HS-27A (cell line): ENCODE measurements at places on chromosomes 12 and 14.
A peak's percentile ranks its signal among the peaks of the same experiment; 100 is the strongest.

- DNase-seq: no peak
Observed at GRCh38 chr12:53983568-53983949, 1.4 kb upstream of the HOXC10 start.

- no peak for DNase-seq
Observed at GRCh38 chr14:50395448-50395847, 1.2 kb downstream of the CDKL1 start.

- no peak for DNase-seq
Observed at GRCh38 chr14:59301354-59301753, 112.9 kb downstream of the DAAM1 start.

DNA sequence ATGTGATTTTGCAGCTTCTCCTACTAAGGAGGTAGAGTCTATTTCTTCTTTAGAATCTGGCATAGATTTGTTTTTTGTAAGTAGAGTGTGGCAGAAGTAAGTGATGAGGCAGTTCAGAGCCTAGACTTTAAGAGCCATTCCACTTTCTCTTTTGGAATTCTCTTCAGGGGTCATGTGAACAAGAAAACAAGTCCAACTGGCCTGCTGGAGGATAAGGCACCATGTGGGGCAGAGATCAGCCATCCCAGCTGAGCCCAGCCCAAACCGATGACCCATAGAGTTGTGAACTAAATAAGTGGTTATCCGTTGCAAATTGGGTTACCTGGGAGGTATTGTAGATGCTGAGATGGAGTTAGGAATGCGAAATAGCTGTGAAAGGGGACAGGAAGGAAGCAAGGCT is 60.3 kb upstream of the TBPL2 start:
- no peak for DNase-seq

- DNase-seq: no peak
Observed at GRCh38 chr14:77018785-77019184, 9.7 kb downstream of the IRF2BPL start.

GRCh38 chr14:59356312-59356711 is 108.9 kb downstream of the GPR135 start:
- DNase-seq: no peak

DNA sequence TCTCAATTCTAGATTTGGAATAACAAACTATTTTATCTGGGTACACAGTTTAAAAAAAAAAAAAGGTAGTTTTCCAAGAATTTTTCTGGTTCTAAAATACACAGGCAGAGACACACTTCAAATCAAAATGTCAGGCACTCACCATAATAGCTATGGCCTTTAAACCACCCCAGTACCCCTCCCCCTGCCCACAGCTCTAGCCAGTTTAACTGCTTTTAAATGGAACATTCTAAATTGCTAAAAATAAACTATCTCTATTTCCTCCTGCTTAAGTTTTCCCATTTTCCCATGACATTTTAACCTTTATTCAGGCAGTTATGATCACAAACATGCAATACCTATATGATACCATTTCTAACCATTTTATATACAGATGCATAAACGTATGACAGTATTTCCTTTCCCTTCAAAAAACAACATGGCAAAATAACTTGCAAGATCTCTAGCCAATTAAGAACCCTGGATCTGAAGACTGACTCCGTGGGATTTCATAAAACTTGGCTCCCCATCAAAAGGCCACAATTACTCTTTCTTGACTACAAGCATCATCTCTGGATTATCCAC is 46.3 kb downstream of the PPP2R5E start:
- no peak for DNase-seq

DNA sequence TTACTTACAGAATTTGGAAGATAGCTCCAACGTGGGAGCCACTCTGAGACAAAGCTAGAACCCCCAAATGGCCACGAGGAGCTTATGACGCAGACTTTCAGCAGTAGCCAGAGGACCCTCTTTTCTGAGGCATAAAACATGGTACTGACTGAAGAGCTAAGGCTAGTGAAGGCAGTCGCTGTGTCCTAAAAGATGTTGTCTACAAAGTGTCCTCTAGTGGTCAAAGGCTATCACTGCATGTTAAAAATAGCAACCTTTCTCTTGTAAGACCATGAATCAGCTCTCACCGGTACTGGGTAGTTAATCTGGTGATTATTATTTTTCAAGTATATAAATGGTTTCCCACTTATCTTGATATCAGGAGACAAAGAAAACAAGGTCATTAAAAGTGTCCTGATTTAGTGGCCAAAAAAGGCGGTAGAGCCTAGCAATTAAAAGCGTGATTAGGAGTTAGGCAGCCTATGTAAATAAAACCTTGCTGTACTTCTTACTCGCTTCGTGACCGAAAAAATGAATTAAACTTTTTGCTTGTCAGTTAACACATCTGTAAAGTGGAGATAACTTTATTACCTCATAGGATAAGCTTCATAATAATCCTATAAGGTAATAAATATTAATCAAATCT is 47.0 kb upstream of the LGR5 start:
- DNase-seq: peak; percentile 57

GRCh38 chr12:54432815-54433164 is 13.7 kb upstream of the ITGA5 start:
- no peak for DNase-seq

DNA sequence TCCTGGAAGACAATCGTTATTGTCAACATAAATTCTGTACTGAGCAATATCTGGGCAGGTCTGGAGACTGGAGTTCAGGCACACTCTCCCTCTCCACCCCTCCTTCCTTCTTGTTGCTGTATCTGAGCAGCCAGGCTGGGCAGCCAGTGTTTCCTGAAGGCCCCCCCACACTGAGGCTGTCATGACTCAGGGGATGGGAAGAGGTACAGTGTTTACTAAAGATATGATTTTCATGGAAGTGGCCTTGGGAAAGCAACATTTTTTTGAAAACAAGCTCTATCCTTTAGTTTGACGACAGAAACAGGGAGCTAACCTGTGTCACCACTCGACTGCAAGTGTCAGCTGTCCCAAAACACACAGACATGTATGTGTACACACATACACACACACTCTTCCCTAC is 1485.4 kb upstream of the TMEM132C start:
- no peak for DNase-seq

- DNase-seq: no peak
Observed at GRCh38 chr12:54201001-54201794, 12.4 kb upstream of the SMUG1 start.

GRCh38 chr12:65327207-65328076 is 49.0 kb downstream of the MSRB3 start:
- peak; percentile 24 for DNase-seq

GRCh38 chr14:83607682-83608081 is 1922.3 kb upstream of the FLRT2 start:
- DNase-seq: no peak

DNA sequence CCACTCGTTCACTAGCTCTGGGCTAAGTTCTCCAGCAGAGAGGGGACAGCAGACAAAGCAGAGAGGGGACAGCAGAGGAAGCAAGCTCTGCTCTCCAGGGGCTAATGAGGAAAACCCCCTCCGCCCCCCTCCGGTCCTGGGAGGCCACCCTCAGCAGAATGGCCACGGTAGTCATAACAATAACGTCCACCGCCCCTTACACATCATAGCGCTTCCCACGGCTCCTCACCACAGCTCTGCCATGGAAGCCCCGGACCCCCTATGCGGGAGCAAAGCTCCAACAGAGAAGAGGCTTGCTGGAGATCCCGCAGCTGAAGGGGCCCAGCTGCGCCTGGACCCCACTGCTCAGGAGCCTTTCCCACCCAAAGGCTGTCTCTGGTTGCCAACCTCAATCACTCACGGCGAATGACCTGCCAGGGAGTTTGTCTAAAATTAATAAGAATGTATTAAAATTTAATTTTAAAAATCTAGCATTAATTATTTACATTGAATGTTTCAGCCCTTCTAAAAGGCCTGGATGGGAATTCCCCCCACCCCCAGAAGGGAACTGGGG is 17.4 kb downstream of the BEGAIN start:
- DNase-seq: no peak

- DNase-seq: no peak
Observed at GRCh38 chr12:26380897-26381296, 185.5 kb downstream of the SSPN start.

DNA sequence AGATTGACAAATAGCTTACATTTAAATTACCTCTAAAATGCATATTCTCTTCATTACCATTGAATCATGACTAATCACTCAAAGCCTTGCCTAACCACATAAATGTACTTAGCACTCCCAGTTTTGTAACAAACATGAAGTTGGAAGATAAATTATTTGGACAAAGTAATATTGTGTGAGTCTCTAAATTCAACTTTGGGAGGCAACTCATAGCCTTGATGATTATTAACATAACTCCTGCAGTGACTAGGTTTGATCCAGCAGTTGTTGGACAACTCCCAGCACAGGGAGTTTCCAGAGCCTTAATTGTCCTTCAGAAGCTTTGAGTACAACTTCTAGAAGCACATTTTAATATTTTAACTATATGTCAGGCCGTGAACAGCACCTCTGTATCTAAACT is 153.4 kb upstream of the PDZRN4 start:
- no peak for DNase-seq

DNA sequence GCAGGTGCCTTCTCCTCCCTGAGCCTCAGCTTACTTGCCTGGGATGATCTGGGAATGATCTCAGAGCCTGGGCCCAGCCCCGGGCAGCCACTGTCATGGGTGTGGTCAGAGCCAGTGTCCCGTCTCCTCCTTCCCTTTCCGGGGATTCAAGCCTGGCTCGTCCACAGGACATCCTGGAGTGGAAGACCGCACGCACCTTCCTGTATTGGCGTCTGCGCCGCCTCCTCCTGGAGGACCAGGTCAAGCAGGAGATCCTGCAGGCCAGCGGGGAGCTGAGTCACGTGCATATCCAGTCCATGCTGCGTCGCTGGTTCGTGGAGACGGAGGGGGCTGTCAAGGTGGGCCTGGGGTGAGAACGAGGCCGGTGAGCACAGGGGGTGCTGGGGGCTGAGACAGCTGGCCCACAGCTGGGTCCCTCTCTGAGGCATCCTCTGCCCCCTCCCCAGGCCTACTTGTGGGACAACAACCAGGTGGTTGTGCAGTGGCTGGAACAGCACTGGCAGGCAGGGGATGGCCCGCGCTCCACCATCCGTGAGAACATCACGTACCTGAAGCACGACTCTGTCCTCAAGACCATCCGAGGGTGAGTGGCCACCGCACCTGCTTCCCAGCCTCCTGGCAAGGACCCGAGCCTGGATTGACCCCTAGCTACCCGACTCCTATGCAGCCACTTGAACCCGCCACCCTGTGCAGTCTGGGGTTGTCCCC is 44.0 kb downstream of the FOXN4 start:
- DNase-seq: no peak

- no peak for DNase-seq
Observed at GRCh38 chr12:94731733-94732360, 81.5 kb upstream of the TMCC3 start.

GRCh38 chr14:64705381-64706118 is 1.3 kb downstream of the PLEKHG3 start:
- DNase-seq: no peak

- no peak for DNase-seq
Observed at GRCh38 chr12:38152816-38153736, 163.5 kb upstream of the ALG10B start.

DNA sequence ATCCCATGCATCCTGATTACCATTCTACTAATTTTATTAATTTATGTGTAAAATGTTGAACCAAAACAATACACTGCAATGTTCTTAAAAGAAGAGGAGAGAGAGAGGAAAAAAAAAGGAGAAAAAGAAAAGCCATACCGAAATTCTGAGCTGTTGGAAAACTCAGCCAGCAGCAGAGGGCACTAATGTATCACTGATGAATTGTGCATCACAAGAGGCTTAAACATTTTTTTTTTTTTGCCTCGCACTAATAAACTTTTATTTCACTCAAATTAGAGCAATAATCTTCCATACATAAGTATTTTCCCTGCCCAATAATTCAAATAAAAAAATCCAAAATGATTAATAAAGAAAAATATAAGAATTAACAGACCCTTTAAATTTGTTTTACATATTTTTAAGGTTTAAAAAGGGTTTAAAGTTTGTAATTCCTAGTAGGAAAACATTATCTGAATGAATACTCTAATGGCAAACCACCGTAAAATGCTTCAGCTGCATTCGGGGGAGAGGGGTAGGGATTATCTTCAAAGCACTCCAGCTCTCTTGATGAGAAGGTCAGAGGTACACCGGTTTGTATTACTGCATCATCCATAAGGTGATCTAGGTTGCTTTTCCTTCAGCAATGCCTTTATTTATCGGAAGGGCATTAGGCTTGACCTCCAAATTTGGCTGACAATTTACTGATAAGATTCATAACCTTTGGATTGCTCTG is 41.9 kb downstream of the ATP23 start:
- peak; percentile 34 for DNase-seq

DNA sequence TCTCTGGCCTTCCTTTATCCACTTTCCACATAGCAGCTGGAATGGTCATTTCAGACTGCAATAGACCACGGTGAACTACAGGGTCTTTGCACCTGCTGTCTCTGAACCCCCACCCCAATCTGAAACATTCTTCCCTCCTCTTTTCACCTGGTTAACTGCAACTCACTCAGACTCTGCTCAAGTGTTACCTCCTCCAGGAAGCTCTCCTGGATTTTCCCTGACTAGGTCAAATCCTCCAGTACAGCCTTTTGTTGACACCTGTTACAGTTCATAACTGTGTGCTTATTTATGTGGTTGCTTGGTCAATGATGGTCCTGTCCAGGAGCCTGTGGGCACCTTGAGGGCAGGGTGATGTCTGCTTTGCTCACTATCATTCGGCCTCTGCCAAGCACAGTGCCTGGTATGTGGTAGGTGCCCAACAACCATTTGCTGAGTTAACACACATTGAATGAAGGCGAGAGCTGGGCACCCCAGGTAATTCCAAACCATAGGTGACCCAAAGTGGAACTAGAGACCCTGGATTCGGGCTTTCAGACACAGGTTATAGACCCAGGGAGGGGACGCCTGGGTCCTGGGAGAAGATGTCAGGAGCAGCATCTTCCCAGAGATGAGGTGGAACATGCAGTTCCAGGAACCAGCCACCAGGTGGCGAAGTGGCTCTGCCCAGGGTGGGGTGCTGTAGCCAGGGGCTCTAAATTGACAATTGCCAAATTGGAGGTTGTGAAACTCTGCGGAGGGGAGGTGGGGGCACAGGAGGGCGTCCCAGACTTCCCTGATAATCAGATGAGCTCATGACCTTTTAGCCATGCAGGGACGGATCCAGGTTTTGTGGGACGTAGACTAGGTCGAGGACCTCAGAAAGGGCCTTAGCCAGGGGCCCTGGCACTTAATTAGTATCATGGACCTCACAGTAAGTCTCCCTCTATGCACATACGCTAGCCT is 28.1 kb downstream of the TRPV4 start:
- DNase-seq: peak; percentile 20

DNA sequence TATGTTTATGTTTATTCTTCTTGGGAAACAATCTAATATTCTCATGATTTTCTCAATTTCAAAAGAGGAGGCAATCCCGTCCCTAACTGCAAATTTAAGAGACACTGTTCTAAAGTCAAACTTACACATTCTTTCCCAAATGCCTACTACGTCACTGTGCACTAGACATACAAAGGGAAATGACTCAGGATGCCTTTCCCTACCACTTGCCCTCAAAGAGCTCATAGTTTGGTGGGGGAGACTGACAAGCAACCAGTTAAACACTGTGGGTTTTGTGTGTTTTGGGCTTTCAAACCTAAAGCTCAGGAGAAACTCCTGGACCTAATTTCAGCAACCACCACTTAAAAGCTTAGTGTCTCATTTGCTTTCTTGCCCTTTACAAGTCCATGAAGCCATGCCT is 58.4 kb downstream of the ATP2B1 start:
- DNase-seq: no peak

GRCh38 chr14:43665570-43666267 is 841.4 kb downstream of the FSCB start:
- DNase-seq: no peak

GRCh38 chr12:79897617-79898016 is 37.3 kb downstream of the PPP1R12A start:
- DNase-seq: peak; percentile 97
